ENCODE measurements at places on chromosomes 1 and 21. TPM values are rescaled to one million over a fixed set of nuclear protein-coding genes. Genes with fewer than 3 reads are reported as not detected.

- DNase-seq: no peak
Measured at GRCh38 chr1:197806718-197807117, 31.4 kb upstream of the DENND1B start.

DNA sequence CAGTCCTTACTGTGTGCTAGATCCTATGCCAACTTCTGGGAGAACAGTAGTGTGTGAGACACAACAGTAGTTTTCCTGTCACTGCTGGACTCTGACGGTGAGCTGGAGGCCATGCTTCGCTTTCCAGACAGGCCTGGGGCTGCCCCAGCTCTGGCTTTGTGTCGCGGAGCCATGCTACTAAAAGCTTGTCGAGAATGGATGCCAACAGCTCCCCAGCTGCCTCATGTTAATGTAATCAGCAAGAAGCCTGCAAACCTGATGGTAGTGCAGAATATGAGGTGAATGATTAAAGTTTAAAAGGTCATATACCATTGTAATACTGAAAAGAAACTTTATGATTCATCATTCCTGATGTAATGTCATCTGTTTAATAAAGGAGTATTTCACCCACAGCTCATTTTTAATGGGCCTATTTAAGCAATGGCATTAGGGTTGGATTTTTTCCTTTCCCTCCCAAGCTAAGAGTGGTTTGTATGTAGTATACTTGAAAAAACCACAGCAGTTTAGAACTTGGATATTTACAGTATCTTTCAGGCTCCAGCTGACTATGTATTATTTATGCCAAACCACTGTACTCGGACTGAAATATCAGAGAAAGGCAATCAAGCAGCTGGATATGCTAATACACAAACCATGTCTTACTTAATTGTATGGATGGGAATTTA, 343.0 kb downstream of the NUF2 start:
- DNase-seq: no peak

GRCh38 chr1:67144696-67145095, 9.9 kb upstream of the C1orf141 start:
- DNase-seq: no peak

- peak; percentile 29 for DNase-seq
Measured at GRCh38 chr1:48530727-48531351, 58.8 kb upstream of the SPATA6 start.

Gene SH3BGRL3
- 35.0 TPM for total RNA-seq
